ENCODE measurements at places on chromosomes 3 and 15. TPM values are rescaled to one million over a fixed set of nuclear protein-coding genes. Genes with fewer than 3 reads are reported as not detected.

GRCh38 chr3:23314981-23315762 is 112.0 kb downstream of the UBE2E2 start:
- DNase-seq: no peak

- no peak for DNase-seq
Measured at GRCh38 chr15:41577863-41578735, 19.1 kb downstream of the TYRO3 start.

GRCh38 chr3:9253327-9253726 is 3.9 kb upstream of the SRGAP3 start:
- DNase-seq: no peak

The SLC15A2 gene
- 0.15 TPM for polyA plus RNA-seq

DNA sequence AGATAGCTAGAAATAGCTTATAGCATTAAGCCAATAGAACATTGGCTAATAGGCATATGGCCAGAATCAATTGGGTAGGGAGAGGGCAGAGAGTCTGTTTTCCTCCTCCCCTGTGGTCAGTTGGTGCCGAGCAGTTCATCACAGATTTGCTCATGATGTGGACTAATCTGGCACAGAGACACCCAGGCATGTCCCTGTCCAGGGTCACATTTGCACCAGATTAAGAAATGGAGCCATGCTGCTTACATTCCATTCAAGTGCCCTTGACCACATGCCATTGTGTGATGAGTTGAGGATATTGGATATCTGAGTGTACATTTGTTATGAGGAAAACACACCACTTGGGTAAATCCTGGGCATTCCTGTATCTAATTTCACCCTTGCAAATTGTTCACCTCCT is 53.4 kb downstream of the USP13 start:
- no peak for DNase-seq

The CDHR4 gene
- not detected for polyA plus RNA-seq

- no peak for DNase-seq
Measured at GRCh38 chr15:99956022-99956775, 223.0 kb upstream of the LYSMD4 start.

- DNase-seq: no peak
Measured at GRCh38 chr3:140416666-140417065, 261.2 kb upstream of the TRIM42 start.
